Right forelimb (tissue), 1 donor: ENCODE measurements at places on chromosomes 7 and 10.

DNA sequence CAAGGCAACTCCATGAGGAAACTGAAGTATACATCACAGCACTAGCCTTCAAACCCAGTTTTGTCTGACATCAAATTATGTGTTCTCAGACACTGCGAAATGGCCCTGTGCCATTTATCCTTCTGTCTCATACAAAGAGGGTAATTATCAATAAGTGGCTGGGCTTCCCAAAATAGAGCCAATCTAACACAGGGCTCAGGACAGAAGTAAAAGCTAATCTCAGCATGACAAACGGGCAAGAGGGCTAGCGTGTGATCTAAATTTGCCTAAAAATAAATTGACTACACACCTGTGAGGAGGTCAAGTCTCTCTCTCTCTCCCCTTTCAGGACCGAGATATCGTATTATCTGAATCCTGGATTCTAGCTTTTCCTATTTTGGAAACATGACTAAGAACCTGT is 67.2 kb downstream of the DGKB start:
- no peak for DNase-seq

DNA sequence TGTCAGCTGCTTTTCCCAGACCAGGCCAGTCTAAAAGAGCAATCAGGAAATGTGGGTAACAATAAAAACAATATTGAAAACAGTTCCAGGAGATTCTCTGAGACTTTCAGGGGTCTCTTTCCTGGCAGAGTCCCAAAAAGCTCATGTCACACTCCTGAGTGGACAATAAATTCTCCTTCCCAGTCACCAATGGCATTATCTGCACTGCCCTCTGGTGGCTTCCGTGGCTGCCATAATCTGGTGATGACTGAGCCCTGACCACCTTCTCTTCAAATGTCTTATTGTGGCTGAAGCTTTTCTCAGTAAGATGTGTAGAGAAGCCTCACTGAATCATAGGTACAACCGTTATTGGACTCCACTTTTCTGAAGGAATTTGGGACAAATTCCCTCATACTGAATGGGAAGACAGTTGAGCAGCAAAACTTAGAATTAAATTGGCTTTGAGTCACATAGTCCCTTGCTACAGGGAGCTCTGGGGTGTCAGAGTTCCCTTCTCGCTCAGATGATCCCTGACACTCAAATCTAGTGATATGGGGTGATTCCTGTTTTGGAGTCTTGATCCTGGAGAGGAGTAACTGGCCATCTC is 24.4 kb upstream of the ASAH2 start:
- no peak for DNase-seq

DNA sequence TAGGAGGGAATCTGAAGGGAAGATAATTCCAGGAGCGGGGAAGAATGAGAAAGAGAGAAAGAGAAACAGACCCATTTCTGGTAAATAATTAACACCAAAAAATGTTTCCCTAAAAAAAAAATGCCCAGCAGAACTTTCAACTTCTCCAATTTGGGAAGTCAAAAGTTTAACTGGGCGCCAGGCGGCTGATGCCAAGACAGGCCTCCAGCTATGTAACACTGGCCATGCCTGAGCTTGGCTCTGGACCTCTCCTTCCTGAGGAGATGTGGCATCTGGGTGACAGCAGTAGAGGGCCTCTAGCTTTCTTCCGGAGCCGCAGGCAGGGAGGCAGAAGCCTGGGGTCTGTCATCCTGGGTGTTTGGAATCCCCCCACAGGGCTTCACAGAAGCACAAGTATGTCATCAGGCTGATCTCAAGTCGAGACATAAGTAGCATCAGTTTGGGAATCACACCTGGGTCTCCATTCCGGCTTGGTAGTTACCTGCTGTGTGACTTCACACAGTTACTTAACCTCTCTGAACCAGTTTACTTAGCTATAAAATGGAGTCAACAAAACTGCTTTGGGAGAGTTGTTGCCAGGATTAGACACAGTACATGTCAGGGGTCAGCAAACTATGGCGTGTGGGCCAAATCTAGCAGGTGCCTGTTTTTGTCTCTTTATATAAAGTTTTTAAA is 50.5 kb upstream of the TCF7L2 start:
- DNase-seq: no peak

- no peak for DNase-seq
Observed at GRCh38 chr7:30467271-30467670, 11.3 kb downstream of the NOD1 start.

DNA sequence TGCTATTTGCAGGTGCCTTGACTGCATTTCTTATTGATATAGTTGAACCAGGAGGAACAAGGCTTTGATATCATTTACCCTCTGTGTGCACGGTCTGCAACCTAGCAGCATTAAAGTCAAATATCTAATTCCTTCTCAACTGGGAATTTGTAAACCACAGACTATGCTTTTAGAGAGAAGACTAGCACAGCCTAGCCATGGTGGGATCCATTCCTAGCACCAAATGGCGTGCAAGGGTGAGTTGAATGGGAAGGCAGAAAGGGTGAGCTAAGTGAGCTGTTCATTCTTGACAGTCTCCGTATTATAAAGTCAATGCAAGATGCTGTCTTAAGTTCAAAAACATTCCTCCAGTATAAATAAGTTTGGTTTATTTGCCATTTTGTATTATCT is 2.9 kb downstream of the ZNF365 start:
- no peak for DNase-seq

DNA sequence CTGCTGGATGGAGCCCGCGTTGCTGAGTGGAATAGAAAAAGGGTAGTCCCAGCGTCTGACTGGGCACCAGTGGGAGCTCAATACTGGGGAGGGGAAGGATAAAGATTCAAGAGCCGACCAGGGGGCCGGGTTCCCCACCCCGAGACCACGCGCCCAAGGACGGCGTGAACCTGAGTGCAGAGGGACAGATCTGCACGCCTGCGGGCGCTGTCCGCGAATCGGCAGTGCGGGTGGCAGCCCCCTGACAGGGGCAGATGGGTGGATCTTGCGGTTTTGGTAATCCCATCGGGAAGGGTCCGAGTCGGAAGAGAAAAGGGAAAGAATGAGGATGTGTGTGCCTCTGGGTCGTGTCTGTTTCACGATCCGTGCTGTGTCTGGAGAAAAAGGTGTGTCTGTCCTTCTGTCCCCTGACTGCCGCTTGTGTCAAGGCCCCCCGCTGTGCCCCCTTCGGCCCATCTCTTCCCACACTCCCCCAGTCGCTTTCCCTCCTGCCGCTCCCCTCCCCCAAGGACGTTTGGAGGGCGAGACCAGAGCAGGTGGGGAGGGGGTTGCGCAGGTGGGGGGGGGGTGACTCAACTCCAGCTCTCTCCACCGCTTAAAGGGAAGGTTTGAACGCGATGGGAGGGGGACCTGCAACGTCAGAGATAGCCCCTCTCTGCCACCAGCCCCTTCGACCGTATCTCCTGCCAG is 734 bp upstream of the VGF start:
- no peak for DNase-seq

DNA sequence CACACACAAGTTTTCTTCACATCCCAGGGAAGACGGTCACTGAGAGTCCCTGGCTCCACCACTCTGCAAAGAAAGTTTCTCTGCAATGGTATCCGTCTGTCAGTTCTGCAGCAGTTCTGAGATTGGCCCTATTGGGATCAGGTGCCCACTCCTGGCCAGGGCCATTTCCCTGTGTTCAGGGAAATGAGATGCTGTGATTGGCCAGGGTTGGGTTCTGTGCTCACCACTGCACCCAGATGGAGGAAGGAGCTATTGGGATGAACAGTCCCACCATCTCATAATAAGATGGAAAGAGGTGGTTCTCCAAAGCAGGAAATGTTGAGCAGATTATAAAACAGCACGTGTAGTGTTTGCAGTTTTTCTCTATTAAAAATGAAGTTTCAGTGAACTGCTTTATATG is 13.3 kb upstream of the PIP4K2A start:
- DNase-seq: no peak

- DNase-seq: no peak
Observed at GRCh38 chr10:44906486-44906885, 4.7 kb upstream of the TMEM72 start.

GRCh38 chr7:16615228-16615627 is 30.3 kb downstream of the ANKMY2 start:
- no peak for DNase-seq

DNA sequence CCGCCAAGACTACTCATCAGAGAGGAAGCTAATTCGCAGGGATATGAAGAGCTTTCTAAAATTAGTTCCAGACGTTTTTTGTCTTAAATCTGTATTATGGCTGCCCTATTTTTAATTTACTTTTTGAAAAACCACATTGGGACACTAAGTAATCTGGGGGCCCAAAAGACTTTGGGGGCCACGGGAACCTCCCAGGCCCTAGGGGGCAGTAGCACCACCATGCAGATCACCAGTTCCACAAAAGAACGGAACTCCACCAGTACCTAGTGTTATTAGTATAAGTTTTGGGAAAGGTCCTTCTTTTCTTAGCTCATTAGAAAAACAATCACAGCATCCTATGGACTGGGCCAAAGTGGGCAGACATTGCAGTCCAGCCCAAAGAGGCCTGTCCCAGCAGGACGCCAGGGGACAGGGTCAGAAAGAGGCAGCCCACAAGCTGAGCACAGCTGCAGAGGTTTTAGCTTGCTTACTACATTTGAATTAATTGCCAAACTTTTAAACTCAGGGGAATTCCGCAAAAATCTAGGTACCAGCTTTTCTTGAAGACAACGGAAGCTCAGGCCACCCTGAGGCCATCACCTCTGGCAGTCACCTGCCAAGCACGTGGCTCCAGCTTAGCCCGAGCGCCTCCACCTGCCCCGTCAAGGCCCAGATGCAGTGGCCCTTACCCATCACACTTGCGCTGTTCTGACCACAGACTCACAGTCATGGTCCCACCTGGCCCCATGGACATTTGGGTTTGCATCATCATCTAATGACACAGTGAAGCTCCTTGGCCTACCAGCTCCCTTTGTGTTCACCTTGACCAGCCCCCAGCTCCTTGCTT is 74.8 kb downstream of the PARP12 start:
- no peak for DNase-seq
